ENCODE measurements at places on chromosomes 5 and 9. TPM values are rescaled to one million over a fixed set of nuclear protein-coding genes. Genes with fewer than 3 reads are reported as not detected.

- DNase-seq = no peak
Observed at GRCh38 chr5:158590746-158591300, 508.9 kb downstream of the EBF1 start.

DNA sequence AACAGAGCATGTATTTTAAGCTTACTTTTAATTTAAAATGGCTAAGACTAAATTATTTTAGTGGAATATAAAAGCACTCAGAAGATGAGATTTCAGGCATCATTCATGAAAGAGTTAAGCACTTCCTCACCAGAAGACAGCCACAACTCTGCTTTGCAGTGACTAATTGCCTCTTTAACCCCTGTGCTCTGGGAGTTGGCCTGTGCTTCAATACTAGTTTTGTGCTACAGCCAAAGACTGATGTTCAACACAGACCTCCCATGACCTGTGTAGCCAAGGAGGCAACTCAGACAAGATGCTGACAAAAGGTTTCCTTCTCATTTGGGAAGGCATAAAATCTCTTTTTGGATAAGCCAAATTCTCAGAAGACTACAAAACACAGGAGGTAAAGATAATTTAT lies 353.5 kb downstream of the FBXL17 start:
- no peak for DNase-seq

MEGF10 gene
- total RNA-seq = 0.64 TPM

- no peak for DNase-seq
Observed at GRCh38 chr9:127168756-127169574, 46.5 kb upstream of the ANGPTL2 start.

TXNDC8 gene
- not detected for total RNA-seq

- DNase-seq = no peak
Observed at GRCh38 chr5:8333485-8333884, 464.5 kb downstream of the MTRR start.

GRCh38 chr5:157606046-157606445 lies 30.5 kb upstream of the ADAM19 start:
- no peak for DNase-seq

DNA sequence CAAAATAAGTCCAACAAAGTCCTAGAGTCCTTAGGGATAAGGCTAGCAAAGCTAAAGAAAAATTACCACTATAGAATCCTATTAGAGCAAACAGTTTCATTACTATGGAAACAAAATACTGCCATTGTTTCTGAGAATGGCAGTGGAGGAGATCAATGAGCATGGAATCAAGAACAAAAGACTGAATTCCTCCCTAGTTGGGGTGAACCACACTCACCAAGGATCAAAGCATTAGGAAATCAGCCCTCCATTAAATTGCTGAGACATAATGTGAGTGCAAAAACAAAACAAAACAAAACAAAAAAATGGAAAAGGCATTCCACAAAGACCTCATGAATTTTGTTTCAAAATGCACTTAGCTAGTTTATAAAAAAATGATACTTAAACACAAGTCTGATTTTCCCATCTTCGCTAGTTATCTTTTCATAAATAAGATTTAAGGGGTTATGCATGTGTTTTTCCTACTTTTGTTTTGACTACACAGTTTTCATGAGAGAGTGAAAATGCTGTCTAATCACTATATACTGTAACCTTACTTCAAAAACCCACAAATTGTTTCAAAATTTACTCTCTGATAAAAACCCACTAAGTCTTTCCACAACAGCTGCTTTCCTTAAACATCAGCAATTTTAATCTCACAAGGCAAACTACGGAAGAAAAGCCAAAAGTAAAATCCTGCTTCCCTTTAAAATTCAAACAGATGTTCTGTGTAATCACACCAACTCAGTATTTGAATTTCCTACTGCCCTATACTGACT lies 9.7 kb downstream of the SERINC5 start:
- no peak for DNase-seq

DNA sequence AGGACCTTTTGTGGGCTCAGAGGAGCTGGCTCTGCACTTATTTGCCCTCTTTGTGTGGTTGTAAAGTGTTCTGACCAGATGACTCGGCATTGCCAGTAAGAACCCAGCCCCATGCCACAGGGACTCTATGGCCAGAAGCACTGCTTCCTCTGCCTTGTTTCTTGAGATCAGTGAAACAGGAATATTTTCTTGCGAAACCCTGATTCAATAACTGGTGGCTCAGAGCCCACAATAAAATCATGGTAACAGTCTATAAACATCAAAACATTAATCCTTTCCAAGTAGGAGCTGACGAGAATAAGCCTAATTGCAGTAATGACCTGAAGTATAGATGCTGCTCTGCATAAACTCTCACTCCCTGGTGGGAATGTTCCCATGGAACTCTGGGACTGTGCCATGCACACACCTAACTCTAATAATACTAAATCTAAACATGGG lies 344.3 kb downstream of the ZNF608 start:
- no peak for DNase-seq

DNA sequence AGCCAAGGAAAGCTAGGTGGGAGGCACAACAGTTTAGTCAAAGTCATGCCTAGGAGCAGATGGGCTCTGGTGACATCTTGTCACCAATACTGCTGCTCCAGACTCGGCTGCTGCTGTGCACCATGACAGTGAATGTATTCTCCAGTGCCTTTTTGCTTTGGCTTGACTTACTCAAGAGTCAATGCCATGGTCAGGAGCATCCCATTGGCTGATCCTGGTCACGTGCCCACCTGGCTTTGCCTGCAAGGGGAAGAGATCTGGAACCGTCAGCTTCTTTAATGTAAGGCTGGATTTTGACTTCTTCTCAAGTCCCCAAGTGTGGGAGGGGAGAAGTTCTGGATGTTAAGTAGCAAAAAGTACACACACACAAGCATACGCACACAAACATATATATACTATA lies 19.9 kb upstream of the MUSK start:
- no peak for DNase-seq

- no peak for DNase-seq
Observed at GRCh38 chr9:20170122-20170521, 381.3 kb upstream of the SLC24A2 start.

TLE4 gene
- total RNA-seq = 9.5 TPM

GRCh38 chr5:42366051-42366450 lies 57.2 kb upstream of the GHR start:
- DNase-seq = no peak

- no peak for DNase-seq
Observed at GRCh38 chr5:57332361-57332760, 150.2 kb downstream of the ACTBL2 start.

GRCh38 chr5:172795318-172795977 lies 24.5 kb upstream of the DUSP1 start:
- peak; percentile 96 for DNase-seq

PLEKHG4B gene
- 0.14 TPM for total RNA-seq

DMRT3 gene
- not detected for total RNA-seq

FYB1 gene
- total RNA-seq = 2.1 TPM

DCTN4 gene
- 58.6 TPM for total RNA-seq

SREK1 gene
- total RNA-seq = 23.5 TPM

DNA sequence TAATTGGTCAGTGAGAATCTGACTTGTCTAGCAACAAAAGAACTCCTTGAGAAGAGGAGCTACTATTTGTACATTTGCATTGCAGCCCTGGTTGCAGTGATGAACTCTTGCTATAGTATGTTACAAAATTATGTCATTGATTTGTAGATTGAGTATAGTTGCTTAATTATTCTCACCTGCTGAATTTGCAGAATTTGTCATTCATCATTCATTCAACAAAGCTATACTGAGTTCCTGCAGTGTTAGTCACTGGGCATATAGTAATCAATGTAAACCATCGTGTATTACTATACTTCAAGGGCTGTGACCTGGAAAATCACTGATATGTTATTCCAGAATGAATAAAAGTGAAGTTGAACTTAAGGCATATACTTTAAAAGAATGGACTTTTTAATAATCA lies 50.1 kb downstream of the SLC1A3 start:
- DNase-seq = no peak

MOB3B gene
- total RNA-seq = 1.4 TPM

All from heart right ventricle (tissue), 16 donors.